ENCODE measurements at places on chromosomes 5 and 9.

DNA sequence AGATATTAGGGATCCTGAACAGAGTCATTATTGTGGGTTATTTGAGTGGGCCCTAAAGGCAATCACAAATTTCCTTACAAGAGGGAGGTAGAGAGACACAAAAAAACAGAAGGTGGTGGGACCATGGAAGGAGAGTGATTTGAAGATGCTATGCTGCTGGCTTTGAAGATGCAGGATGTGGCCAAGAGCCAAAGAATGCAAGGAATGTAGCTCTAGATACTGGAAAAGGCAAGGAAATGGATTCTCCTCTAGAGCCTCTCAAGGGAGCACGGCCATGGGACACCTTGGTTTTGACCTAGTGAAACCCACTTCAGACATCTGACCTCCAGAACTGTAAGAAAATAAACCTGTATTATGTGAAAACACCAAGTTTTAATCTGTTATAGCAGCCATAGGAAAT is 53.8 kb downstream of the TTC39B start:
- no peak for DNase-seq

DNA sequence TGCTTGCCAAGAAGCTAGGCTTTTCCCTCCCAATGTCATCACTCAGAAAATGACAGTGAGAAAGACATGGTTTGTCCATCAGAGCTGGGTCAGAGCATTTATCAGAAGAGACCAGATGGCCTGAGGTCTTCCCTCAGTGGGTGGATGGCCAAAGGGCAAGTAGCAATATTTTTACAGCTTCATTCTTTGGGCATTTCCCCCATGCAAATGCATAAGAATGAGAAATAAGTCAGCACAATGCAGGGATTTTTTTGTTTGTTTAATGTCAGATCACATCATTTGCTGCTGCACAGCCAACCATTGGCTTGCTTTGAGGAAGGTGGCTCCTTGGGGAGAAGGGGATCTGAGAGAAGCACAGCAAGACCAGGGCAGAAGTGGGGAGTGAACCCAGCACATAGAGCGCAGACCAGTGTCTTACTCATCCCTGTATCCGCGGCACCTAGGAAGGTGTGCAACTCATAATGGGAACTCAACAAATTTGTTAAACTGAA is 209.6 kb downstream of the SEMA6A start:
- no peak for DNase-seq

DNA sequence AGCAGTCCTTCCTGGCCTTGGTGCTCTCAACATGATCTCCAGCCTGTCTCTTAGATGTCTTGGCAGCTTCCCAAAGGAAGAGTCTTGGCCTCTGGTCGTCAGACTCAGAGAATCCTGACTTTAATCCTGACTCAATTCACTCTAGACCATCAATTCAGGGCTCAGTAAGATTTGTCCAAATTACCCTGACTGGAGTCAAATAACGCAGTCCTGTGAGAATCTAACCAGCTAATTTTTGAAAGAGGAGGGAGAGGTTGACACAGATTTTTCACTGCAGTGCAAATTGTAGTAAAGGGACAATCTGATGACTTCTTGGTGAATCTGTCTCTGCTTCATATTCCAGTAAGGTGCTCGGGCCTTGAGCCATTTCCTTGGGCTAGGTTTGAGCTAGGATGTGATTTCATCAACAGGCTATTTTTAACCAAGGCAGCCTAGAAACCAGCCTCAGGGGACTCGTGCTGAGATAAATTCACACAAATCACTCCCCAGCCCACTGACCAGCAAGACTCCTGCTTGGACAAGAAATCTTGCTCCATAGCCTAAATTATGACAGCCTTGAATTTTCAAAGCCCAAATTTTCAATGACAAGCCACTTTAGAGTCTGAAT is 257.4 kb downstream of the ENC1 start:
- peak; percentile 89 for DNase-seq

GRCh38 chr5:123786411-123786810 is 274.4 kb downstream of the CSNK1G3 start:
- no peak for DNase-seq

GRCh38 chr5:159412284-159413046 is 82.2 kb upstream of the IL12B start:
- no peak for DNase-seq

Measured in cardiac muscle cell (in vitro differentiated cells and primary cell).